Stimulated activated CD4-positive, alpha-beta T cell treated with anti-CD3 and anti-CD28 coated beads, Interleukin-15, amount 100 ng/mL, for 1 hour (primary cell): ENCODE measurements at places on chromosomes 5 and 9.

GRCh38 chr9:91773156-91773555 lies 176.9 kb downstream of the ROR2 start:
- no peak for DNase-seq

DNA sequence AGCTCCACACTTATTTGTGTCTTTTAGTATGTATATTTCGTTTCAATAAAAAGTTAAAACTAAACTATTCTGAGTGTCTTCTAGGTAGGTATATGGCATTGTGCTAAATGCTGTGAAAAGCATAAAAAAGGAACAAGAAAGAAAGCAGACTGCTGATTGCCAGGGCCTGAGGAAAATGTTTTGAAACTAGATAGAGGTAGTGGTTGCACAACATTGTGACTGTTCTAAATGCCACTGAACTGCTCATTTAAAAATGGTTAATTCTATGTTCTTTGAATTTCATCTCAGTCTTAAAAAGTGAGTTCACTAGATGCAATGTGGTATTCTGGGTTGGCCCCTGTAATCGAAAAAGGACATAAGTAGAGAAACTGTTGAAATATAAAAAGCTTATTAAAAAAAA lies 2.6 kb upstream of the ALAD start:
- DNase-seq, result no peak

DNA sequence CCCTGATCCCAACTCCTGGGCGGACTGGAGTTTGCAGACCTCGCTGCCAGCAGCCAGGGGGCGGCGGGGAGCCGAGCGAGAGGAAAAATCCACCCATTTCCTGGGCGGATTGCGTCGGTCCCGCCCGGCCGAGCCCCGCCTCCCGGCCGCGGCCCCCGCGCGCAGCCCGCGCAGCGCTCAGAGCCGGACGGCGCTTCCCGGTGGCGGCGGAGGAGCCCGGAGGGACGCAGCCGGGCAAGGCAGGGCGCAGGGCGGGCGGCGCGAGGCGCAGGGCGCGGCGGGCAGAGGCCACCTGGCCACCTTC lies at the start of gene OLFM1:
OLFM1 (plus strand) TSS at position 180 of the 304 bp plus-strand sequence. CDS start 322 bp downstream, outside the sequence.
- DNase-seq, result no peak

GRCh38 chr5:94833851-94834250 lies 215.4 kb downstream of the SLF1 start:
- DNase-seq, result no peak

DNA sequence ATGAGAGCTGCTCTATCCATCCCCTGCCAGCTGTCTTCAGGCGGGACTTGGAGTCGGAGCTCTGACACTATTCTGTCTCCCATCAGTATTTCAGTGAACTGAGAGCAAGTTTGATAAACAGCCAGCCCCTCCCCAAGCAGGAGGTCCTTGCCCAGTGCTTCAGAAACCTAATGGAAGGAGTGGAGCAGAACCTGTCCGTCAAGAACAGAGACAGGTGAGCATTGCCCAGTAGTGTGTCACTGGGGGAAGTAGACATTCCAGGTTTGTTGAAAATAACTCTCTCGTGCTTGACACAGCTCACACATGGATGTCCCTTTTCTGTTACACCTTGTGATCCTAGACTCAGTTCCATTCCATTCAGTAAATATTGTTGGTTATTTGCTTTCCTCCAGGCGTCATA lies 13.2 kb upstream of the TLX3 start:
- no peak for DNase-seq

- no peak for DNase-seq
Measured at GRCh38 chr5:359301-359897, 37.9 kb downstream of the AHRR start.

DNA sequence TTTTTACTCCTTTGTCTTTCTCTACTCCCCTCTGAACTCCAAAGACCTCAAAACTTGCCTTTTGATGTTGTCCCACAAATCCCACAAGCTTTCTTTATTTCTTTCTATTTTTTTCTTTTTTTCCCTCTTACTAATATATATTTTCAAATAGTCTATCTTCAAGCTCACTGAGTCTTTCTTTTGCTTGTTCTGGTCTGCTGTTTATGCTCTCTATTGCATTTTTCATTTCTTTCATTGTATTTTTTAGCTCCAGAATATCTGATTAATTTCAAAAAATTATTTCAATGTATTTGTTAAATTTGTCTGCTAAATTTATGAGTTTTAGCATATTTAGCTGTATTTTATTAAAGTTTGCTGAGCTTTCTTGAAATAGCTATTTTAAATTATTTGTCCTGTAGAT lies 223.3 kb upstream of the IRX1 start:
- DNase-seq, result no peak

- DNase-seq, result no peak
Measured at GRCh38 chr5:138622051-138622450, 46.9 kb upstream of the HSPA9 start.

DNA sequence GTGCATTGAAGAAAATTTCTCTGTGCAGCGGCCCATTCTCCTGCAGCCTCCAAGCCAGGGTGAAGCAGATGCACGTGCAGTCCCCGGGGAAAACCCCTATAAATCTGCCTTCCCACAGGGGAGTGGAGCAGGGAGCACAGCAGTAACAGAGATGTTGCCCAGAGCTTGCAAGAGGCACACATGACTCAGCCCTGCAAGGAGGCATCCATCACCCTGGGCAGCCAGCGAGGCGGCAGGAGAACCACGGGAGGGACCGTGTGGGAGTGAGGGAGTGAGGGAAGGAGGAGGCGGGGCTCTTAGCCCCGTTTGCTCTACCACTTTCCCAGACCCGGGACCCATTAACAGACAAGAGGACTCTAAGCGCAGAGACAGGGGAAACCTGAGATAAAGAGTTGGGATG lies 96.2 kb upstream of the ARAP3 start:
- DNase-seq, result no peak

GRCh38 chr5:26625099-26625498 lies 413.3 kb downstream of the CDH9 start:
- DNase-seq, result no peak

DNA sequence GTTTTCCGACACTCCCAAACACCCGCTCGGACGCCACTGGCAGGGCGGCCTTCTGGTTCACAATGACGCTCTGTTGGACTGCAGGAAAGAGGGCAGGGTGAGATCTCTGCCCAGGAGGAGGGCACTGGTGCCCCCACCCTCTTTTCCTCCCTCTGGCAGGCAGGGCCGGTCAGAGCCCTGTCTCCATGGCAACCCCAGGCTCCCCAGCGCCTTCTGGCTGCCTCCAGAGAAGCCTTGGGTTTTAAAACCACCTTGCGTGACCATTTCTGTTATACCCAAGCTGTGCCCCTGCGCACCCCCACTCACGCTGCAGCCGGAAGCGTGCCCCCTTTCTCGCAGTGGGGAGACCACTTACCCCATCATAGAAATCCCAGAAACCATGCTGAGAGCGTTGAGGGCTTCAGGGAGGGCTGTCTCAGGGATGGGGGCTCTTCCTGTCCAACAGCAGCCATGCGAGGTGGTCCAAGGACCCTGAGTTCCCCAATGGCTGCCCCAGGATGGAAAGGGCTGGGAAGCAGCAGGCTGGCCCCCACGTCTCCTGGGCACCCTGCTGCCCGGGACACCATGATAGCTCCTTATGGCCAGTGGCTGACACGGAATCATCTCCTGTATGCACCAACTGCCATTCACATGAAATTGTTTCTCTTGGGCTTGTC lies 7.3 kb downstream of the C9orf50 start:
- no peak for DNase-seq

- no peak for DNase-seq
Measured at GRCh38 chr5:23721336-23721735, 213.9 kb downstream of the PRDM9 start.

DNA sequence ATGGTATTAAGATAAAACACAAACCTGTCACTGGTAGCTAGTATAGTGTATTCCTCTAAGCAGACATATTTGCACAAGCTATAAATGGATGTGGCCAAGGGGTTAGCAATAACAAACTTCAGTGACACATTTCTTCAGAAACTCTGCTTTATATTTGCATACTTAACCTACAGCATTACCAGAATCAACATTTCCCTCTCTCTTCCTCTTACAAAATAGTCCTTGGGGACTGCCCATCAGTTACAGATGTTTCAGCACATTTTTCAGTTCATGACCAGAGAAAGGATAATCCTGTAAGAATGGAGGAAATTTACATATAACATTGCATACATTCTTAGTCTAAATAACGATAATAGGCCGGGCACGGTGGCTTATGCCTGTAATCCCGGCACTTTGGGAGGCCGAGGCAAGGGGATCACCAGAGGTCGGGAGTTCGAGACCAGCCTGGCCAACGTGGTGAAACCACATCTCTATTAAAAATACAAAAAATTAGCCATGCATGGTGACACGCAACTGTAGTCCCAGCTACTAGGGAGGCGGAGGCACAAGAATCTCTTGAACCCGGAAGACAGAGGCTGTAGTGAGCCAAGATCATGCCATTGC lies 25.3 kb upstream of the SLC1A1 start:
- DNase-seq, result no peak

GRCh38 chr5:79535477-79536192 lies 21.7 kb upstream of the HOMER1 start:
- DNase-seq, result no peak

GRCh38 chr5:140372971-140373487 lies 13.0 kb downstream of the SLC4A9 start:
- no peak for DNase-seq

DNA sequence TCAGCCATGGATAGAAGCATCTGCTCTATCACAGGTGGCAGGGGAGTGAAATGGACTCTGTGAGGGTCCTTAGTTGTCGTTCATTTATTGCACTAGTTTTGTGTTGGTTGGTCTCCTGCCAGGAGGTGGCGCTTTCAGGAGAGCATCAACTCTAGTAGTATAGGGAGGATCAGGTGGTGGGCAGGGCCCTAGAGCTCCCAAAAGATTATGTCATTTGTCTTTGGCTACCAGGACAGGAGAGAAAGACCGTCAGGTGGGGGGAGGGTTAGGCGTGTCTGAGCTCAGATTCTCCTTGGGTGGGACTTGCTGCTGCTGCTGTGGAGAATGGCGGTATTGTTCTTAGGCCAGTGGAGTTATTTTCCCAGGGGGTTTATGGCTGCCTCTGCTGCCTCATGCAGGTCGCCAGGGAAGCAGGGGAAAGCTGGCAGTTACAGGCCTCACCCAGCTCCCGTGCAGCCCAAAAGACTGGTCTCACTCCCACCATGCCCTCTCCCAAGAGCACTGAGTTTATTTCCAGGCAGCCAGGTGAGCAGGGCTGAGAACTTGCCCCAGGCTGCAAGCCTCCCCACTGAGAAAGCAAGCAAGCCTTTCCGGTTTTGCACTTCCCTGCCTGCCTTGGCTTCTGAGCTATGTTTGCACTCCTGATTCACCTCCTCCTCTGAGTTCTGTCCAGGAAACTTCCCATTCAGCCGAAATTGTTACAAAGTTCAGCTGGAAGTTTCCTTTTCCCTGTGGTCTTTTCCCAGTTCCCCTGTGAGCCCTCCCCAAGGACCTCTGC lies 317.3 kb downstream of the TAF11L14 start:
- no peak for DNase-seq

DNA sequence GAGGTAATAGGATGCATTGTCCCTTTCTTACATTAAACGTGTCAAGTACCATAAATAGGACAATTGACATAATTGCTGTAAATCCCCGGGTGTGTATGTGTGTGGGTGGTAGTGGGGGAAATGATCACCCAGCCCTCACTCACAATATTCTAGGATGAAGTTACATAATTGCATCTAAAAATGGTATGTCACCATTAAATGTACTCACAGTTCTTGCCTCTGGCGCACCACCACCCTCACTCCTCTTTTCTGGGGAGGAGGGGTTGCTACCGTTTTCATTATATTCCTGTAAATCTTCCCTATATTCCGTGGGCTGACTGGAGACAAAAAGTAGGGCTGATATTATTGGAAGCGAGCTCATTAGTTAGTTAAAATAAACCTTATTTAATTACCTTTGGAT lies 563.8 kb downstream of the TLR4 start:
- DNase-seq, result no peak

DNA sequence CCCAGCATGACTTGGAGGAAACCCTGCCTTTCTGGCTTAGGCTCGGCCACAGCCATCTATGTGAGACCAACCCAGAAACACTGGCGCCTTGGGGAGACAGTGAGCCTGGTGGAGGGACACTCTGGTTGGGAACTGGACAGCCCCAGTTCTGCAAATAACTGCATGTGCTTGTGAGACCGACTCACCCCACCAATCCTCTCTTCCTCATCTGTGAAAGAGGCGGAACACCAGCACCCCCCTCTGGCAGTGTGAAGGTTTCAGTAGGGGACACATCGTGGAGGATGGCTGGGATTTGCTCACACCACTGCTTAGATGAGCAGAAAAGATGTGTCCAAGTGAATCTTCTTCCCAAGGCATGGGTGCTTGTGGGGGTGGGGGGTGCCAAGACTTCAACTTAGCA lies 43.4 kb upstream of the N4BP3 start:
- no peak for DNase-seq

DNA sequence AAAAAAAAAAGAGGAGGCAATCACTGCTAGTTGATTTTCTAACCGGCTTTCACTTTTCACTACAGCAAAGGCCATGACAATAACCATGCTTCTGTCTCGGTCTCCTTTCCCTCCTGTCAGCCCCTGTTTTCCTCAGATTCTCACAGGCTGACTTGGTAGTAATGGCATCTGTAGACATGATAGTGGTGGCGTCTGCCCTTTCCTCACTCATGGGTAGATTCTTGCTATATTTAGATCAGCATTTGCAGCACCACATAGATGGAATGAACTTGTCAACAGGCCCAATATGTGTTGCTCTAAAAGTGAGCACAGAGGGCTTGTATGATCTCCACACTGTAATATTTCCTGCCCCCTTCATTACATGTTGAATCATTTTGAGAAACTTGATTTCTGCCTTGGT lies 120.3 kb upstream of the FTMT start:
- no peak for DNase-seq

DNA sequence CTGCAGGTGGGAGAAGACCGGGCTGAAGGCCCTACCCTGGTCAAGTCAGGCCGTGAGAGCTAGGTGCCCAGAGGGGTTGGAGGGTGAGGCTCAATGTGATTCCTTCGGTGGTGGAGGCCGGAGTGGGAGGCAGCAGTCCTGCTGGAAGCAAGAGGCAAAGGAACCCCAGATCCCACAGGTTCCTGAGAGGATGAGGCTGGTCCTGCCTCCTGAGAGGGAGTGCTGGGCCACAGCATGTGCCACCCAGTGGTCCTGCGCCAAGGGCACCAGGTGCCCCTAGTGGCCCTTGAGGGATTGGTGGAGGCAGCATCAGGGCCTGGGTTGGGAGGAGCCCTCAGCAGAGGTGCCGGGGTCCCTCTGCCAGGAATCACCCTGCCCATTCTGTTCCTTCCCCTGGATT lies 59.1 kb downstream of the BARX1 start:
- DNase-seq, result no peak

DNA sequence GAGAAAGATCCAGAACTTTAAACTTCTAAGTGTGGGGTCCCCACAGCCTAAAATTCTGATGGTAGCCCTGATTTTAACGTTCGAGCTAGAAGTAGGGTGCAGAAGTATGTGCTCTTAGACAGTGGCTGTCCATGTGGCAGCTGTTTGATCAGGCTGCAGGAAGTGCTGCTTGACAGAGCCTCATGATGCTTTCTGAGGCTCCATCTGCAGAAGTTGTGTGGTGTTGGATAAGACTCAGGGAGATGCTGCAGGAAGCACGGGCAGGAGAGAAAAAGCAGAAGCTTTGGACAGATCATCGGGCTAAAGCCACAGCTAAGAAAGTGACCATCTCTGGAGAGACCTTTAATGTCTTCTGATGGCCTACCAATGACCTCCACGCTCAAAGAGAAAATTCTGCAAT lies 8.1 kb downstream of the MTMR12 start:
- DNase-seq, result no peak
